ENCODE measurements at places on chromosomes 2 and 18.

- DNase-seq: no peak
Observed at GRCh38 chr2:208356846-208357574, 49.6 kb upstream of the PTH2R start.

DNA sequence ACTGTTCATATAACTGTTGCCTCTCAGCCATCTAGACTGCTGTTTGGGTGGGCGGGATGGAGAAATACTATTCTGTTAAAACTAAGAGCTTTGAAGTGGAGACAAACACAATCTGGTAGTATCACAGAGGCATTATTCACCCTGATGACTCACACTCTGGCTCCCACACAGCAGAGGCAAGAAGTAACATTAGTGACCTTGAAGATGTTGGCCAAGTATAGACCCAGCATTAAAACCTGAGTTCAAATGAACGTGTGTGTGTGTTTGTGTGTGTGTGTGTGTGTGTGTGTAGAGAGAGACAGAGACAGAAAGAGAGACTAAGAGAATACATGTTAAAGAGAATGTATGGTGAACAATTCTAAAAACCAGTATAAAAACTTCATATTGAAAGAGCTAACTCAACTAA, 22.5 kb upstream of the ACVR1 start:
- DNase-seq: no peak

- no peak for DNase-seq
Observed at GRCh38 chr2:175624785-175625184, 377.3 kb downstream of the LNPK start.

GRCh38 chr2:69804416-69804815, 25.0 kb upstream of the GMCL1 start:
- DNase-seq: no peak

GRCh38 chr2:7866825-7867224, 815.0 kb upstream of the ID2 start:
- no peak for DNase-seq
